Bone marrow (tissue), 2 donors: ENCODE measurements at places on chromosomes 1 and 21.
A peak's percentile ranks its signal among the peaks of the same experiment; 100 is the strongest.

DNA sequence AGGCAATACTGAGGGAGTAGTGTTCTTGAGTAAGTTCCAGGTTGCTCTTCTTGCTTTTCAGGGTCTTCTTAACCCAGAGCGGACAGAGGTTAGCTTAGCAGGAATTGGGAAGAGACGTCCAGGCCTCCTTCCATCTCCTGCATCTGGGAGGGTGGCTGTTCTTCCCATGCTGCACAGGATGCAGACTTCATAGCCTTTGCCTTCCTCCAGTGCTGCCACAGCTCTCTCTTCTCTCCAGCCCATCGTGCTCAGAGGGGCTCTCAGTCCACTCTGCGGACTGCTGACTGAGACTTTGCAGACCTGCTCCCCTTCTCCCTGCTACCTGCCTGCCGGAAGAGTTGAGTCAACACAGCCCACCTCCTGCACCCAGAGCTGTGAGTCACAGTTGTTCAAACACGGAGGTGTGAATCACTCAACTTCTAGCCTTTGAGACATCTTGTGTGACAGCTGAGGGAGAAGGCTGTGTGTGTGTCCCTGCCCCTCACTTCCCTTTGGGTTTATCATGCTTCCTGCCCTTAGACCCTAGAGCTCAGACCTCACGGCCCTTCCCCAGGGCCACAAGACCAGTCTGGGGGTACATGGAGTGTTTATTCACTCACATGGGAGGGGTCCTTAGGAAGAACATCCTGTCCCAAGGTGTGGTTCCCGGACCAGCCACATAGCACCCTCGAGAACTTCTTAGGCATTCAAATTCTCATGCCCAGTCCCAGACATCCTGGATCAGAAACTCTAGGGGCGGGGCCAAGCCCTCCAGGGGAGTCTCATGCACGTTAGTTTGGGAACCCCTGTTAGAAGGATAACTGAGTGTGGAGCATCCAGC, 158.3 kb upstream of the CACNA1E start:
- no peak for DNase-seq

DNA sequence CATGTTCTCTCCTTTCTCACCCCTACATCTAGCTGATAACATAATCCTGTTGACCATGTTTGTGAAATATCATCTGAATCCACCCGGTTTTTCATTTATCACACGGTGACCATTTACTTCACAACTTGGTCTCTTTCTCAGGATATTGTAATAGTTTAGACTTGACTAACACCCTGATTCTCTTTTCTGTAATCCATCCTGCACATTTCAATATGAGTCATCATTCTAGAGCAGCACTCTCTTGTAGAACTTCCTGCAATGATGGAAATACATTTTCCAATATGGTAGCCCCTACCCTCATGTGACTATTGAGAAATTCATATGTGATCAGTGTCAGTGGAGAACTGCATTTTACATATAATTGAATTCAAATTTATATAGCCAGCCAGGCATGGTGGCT, 2.3 kb upstream of the JAM2 start:
- DNase-seq, result no peak

- DNase-seq, result no peak
Observed at GRCh38 chr1:9718006-9718680, 66.6 kb downstream of the PIK3CD start.

GRCh38 chr1:151175863-151176262, at the start of gene TMOD4:
TMOD4 (minus strand) TSS chr1:151175981; CDS start chr1:151174875, 1,106 bp downstream.
- peak; percentile 51 for DNase-seq

GRCh38 chr1:186882372-186883134, 53.8 kb downstream of the PLA2G4A start:
- no peak for DNase-seq

DNA sequence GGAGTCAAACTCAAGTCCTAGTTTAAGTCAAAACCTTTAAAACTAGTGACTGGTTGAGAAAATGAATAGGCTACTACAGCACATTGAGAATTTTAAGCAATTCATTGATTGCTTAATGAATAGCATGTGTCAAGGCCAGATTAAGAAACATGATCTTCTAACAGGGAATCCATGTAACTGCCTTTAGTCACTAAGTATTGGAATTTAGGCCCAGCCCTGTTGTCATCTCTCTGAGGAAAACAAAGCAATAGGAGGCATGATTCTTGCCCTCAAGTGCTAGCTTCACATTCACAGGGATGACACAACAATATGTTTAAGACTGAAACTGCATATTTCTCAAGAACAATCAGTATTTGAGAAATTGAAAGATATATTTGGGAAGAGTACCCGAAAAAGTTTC, 70.0 kb upstream of the PTGS2 start:
- no peak for DNase-seq

DNA sequence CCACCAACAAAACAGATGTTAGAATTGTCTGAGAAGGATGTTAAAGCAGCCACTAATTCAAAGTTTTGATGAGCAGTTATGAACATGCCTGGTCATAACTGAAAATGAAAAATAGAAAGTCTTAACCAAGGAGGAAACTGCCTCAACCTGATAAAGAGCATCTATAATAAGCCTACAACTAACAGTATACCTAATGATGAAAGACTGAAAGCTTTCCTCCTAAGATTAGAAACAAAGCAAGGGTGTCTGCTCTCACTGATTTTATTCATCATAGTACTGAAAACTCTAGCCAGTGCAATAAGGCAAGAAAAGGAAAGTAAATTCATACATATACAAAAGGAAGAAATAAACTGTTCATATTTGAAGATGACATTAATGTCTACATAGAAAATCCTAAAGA, 82.0 kb downstream of the KCNK1 start:
- no peak for DNase-seq

- DNase-seq, result no peak
Observed at GRCh38 chr1:33377013-33377412, 53.9 kb downstream of the PHC2 start.

GRCh38 chr1:244955661-244956060, 91.3 kb upstream of the HNRNPU start:
- DNase-seq, result no peak

DNA sequence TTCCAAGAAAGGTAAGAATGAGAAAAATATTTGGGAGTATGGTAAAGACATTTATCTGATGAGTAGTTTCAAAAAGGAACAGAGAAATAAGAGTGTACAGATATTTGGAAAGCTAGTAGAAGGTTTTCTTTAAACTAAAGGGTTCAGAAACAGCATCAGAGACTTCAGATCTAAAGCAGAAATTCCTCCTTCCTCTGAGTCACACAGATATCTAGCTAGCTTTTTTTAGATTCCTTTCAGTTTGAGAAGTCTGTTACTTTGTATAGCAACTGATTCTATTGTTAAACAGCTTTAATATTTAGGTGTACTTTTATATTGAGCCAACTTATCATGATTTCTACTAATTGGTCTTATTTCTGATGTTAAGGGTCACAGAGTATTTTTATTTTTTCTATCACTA, 4.7 kb downstream of the AMY2B start:
- DNase-seq, result no peak

DNA sequence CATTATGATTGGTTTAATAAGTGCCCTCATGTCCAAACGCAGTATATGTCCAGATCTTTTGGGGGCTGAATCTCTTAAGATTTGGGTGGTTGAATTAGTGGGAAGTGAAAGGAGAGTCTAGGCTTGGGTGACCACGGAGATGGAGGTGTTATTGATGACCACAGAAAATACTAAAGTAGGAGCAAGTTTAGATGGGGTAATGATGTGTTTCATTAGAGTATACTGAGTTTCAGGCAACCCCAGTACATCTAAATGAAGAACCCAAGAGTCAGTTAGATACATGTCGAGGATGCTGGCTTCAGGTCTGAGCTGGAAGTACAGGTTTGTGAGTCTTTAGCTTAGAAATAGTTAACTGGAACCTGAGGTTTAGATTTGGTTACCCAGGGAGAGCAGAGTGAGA, 6.5 kb upstream of the ZZZ3 start:
- no peak for DNase-seq

DNA sequence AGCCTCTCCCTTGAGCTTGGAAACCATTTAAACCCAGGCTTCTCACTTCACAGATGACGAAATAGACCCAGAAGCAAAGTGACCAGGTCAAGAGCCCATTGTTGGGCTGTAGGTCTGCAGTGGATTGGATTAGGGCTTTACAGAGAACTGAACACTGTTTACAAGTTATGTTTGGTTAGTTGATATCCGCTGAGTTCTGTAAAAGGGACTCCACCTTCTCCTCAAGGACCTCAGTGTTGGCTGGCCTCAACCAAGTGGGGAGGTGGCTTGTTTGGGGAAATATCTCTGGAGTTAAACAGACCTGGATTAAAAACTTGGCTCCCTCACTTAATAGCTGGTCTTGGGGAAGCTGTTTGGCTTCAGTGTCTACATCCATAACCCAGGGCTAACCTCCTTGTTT, 88.1 kb downstream of the UCK2 start:
- DNase-seq, result no peak

DNA sequence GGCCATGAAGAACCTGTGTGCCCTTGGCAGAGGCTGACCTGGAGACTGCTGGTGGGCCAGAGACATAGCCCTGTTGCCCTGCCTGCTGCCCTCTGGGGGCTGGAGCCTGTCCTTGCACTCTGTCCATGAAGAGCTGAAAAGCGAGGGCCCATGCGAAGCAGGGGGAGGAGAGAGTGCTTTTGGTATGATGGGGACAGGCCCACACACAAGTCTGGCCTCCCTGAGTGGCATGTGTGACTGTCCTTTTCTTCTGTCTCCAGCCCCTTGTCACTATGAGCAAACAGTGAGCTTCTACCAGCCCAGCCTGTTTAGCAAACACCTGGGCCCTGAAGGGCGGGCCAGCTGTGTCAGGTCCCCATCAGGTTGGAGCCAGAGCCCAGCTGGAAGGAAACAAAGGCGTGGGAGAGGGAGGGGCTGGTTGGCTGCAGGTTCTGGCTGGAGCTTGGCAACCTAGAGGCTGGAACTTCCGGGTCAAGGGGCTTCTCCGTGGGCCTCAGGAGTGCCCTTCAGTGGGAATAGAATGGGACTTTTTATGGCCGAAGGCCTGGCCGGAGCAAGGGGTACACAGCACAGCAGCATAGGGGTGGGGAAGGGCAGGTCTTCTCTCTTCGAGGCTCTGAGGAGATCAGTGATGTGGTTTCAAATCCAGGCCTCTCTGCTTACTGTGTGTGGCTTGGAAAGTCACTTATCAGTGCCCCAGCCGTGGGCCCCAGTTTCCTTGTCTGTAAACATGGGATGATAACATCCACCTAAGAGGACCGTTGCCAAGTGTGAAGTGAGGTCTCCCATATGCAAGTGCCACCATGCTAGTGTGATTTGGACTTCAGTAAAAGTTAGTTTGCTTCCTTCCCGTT, 14.3 kb downstream of the QSOX1 start:
- DNase-seq, result no peak

GRCh38 chr1:165254376-165254775, 102.1 kb downstream of the LMX1A start:
- no peak for DNase-seq

DNA sequence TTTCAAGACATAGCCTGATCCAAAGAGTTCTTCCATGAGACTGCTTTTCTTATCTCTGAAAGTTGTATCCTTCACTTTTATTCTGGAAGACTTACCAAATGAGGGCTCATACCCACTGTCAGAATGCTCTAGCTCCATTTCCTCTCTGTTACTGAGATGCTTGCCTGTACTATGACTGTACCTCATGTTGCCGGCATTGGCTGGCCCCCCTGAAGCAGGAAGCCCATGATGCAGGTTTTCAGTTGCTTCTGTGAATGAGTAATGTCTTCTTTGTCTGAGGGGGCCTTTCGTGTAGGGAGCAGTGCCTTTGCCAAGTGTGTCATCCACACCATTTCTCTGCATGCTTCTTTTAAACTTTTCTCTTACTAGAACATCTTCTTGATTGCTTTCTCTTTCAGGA, 39.5 kb downstream of the LCA5L start:
- no peak for DNase-seq

DNA sequence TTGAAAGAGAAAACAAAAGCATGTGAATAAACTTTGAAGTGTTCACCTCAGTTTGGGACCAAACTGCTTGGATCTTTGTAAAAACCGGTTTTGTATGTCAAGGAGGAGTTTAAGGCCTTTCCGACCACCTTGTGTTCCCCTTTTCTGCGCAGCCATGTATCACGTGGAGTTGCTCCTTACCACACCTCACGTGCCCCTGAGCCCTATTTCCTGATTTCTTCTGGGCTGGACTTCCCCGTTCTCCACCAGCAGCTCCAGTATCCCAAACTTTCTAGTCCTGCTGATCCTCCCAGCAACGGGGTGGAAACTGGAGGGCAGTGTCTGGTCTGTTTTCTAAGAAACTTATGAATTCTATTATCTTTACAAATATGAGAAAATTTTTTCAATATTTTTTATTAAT, 1.6 kb upstream of the SH3D21 start:
- DNase-seq, result no peak

DNA sequence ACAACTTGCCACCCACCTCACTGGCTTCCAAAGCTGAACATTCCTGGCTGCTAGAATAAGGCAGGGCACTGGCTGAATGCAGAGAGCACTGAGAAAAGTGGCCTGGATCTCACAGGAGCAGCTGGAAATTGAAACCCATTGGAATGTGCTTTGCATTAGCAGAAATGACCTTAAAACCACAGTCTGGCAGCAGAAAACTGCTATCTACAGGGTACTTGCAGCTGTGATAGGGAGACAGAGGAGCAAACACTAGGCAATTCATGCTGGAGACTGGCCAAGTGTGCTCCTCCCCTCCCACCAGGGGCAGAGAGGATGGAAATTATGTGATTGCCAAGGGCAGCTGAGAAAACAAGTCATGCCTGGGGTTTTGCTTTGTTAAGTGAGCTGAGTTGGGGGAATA, 47.2 kb downstream of the HSD3B1 start:
- DNase-seq, result no peak

DNA sequence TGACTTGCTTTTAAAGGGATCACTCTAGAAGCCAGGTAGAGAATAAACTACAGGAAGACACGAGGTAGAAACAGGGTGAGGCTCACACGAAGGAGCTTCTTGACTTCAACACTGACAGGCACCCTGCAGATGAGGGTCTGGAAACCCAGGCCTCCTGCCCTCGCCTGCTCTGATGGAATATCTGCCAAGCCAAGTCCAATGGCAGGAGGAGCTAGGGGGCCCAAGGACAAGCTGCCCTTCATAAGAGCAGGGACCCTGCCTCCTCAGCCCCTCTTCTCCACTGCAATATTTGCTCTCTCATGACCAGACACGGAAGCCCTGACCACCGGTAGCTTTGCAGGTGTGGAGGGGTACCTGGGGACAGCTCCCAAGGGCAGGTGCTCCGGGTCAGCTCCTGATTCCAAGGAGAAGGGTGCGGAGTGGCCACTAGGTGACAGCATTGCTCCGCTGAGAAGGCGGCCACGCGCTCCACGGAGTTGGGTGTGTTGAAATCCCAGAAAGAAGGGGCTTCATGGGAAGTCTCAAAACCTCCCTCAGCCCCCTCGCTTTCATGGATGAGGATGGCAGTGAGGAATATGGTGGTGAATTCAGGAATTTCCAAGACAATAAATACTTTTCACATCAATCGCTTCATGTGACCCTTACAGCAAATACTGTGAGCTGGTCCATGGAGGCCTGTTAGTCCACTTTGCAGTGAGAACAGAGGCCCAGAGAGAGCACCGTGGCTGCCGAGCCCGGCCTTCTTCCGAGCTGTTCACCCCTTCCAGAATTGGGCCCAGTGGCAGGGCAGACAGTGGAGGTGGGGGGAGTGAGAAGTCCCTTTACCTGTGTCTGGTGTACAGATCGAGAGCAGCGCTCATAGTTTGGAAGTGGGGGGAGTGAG, 33.2 kb upstream of the PAX7 start:
- DNase-seq, result peak; percentile 24

GRCh38 chr1:203167026-203167912, 8.4 kb downstream of the MYBPH start:
- DNase-seq, result no peak

GRCh38 chr1:164953098-164953497, 394.1 kb downstream of the PBX1 start:
- no peak for DNase-seq

GRCh38 chr1:240652549-240652948, 40.6 kb upstream of the GREM2 start:
- no peak for DNase-seq

GRCh38 chr1:91827087-91827458, 58.9 kb downstream of the TGFBR3 start:
- DNase-seq, result no peak
